NCI-H524 treated with DMSO at 0.1 percent for 48 hours (cell line): ENCODE measurements at places on chromosomes 11 and 22.

DNA sequence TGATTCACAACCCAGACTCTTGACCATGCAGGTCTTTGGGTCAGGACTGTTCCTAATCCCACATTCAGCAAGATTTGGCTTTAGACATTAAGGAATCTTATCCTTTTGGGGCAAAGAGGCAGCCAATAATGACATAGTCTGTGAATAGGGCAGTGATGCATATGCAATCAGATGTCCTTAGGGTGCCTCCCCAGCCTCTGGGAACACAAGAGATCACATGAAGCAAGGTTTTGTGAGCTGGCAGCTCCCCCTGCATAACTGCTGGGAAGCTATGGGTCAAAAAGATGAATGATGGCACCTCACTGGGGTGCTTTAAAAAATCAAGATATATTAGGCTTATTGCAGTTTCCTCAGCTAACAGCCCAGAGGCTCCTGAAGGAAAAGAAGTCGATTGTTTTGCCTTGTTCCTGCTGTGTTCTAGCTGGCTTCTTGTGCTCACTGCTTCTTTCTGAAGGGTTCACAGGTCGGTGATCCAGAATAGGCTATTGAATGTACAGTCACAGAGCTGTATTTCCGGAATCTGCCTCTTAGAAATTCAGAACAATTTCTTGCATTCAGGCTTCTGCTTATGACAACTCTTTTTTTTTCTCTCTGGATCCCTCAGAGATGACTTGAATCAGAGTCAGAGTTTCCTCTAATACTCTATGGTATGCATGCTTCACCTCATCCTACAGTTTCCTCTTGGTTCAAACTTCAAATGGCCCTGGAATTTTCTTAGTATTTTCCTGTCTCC is 31.7 kb downstream of the INSC start:
- no peak for DNase-seq

DNA sequence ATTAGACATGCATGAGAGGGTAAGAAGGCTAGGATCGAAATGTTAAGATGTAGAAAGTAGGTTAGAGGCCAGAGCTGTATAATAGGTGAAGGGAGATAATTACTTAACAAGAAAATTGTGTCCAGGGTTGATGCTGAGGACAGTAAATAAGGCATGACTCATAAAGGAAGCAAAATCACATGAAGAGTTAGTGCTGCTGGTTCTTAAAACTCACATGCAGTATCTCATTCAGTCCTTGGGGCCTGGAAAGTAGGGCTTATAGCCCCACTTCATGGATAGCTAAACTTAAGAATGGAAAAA is 130.2 kb downstream of the NCAM1 start:
- DNase-seq: no peak

- DNase-seq: no peak
Observed at GRCh38 chr11:46649180-46649738, 31.9 kb downstream of the ATG13 start.

GRCh38 chr11:110829873-110830272 is 117.6 kb upstream of the ARHGAP20 start:
- no peak for DNase-seq

GRCh38 chr11:75677275-75677674 is 8.4 kb upstream of the MAP6 start:
- no peak for DNase-seq

- DNase-seq: no peak
Observed at GRCh38 chr11:119089319-119089718, 4.6 kb downstream of the HMBS start.

DNA sequence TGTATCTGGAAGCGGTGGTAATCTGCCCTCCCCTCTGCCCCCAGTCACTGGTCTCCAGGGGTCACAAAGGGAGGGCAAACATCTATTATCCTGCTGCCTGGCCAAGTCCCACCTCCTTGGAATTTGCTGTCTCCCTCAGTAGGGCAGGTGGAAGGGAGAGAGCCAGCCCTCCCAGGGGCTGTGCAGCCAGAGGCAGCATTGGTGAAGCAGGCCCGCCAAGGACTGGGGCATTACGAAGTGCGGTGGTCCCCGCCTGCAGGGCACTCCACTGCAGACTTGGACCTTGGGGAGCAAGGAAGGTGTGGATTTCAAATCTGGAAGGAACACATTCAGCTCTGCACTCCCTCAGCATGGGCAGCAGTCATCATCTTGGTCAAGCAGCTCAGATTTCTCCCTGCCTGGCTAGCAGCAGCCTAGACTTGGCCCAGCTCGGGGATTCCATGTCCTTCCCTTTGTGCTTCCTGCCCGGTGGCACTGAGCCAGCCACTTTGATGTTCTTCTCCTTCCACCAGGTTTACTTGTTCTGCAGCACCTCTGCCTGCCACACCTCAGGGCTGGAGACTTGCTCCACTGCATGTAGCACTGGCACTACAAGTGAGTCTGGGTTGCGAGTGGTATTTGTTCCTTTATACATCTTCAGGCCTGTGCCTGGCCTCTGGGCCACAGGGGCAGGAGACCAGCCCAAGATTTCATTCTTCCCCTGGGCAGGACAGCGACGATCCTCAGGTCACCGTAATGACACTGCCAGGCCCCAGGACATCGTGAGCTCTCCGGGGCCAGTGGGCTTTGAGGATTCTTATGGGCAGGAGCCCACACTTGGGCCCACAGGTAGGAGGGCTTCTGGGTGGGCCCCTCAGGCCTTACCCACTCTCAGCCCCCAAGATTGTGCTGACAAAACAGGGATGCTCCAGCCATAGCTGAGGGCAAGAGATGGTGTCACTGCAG is 7.4 kb downstream of the ZP1 start:
- DNase-seq: no peak

DNA sequence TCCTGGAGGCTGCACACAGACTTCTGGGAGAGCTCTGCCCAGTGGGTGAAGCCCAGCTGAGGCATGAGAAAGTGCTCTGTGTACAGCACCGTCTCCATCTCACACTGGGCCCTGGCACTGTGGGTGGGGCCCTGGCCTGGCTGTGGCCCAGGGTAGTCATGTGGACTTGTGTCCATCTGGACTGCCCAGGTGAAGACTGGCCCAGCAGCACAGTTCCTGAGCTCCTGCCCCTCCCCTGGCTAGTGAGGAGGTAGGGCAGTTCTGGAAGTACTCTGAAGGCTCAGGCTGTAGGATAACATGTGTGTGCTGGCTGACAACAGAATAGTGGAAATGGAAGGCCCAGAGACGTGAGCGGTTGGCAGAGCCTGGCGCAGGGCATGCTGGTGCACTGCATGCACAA is 35.4 kb downstream of the RSPH14 start:
- no peak for DNase-seq

GRCh38 chr11:34757026-34757451 is 136.1 kb downstream of the EHF start:
- DNase-seq: no peak

GRCh38 chr22:42695294-42695693 is 25.4 kb downstream of the A4GALT start:
- no peak for DNase-seq

DNA sequence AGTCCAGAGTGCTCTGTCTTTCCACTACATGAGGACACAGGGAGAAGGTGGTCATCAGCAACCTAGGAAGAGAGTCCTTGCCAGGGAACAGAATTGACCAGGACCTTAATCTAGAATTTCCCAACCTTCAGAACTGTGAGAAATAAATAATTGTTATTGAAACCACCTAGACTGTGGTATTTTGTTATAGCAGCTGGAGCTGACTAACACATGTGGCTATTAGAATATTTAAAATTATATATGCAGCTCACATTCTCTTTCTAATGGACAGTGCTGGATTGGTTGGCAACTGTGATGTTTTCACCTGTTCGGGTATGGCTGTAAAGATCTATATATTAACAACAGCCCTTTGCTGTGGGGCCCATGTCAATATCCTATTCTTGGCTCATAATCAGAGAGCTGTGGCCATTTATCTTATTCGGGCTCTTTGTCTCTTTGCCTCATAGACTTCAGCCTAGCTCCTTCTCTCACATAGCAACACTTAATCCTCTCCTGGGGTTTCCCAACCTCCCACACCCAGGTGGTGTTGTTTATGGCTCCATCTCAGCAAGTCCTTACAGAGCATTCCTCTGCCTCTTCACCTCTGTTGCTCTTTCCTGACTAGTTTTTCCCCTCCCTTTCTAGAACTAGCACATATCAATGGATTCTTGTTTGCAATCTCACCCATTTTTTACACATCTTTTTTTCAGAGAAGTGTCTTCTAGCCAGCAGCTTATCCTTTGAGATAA is 46.4 kb upstream of the AMOTL1 start:
- DNase-seq: no peak

GRCh38 chr11:9664276-9665171 is 647 bp downstream of the SWAP70 start:
- DNase-seq: no peak
